ENCODE measurements at places on chromosomes 1 and 21.

- no peak for DNase-seq
These were observed 303.8 kb upstream of the LRRC7 start for GRCh38 chr1:69263921-69264391.

GRCh38 chr1:222040121-222040805 lies 298.4 kb upstream of the DUSP10 start:
- DNase-seq = no peak

- DNase-seq = no peak
These were observed 143.2 kb downstream of the NOS1AP start for GRCh38 chr1:162212713-162213112.

DNA sequence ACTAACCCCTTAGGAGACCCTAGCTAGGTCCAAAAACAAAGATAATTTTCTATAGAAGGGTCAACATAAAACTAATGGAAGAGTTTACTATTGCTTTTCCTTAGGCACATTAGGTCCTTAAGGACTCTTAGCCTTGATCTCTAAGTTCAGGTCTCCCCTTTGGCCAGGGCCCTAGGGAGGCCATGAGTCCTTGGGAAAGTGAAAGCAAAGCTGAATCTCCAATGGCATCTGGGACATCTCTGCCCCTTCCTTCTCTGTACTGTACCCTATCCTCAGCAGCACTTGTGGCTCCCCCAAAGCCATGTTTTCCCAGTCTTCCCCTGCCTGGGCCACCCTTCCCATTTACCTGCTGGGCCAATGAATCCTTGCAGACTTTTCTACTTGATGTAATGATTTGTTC lies 14.3 kb downstream of the IER5 start:
- DNase-seq = no peak
